ENCODE measurements at places on chromosomes 2 and 18. TPM values are rescaled to one million over a fixed set of nuclear protein-coding genes. Genes with fewer than 3 reads are reported as not detected.

DNA sequence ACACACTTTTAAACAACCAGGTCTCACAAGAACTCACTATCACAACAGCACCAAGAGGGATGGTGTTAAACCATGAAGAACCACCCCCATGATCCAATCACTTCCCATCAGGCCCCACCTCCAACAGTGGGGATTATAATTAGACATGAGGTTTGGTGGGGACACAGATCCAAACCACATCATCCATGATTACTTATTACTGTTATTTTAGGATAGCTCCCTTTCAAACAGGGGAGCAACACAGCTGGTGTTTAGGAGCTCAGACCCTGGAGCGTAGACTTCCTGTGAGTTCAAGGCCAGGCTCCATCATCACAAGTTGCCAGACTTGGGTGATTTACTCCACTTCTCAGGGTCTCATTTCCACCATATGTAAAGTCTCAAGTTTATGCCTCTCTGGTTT is 382.7 kb downstream of the HRH4 start:
- DNase-seq = no peak

DNA sequence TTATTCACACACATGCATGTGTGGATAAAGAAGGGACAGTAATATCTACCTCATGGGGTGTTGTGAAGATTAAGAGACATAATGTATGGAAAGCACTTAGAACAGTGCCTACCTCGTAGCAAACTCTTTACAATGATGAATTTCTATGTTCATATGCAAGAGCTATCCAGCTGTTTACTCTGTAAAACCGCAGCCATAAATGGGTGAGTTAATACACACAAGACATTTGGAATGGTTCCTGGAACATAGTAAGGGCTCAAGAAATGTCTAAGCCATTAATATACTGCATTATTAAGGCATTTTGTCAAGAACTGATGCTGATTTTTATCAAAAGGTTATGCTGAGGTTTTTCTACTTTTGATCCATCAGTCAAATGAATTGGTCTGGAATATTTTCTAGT is 1076.2 kb downstream of the TSN start:
- no peak for DNase-seq

GRCh38 chr2:182164686-182165085 is 179.0 kb downstream of the PPP1R1C start:
- no peak for DNase-seq

DNA sequence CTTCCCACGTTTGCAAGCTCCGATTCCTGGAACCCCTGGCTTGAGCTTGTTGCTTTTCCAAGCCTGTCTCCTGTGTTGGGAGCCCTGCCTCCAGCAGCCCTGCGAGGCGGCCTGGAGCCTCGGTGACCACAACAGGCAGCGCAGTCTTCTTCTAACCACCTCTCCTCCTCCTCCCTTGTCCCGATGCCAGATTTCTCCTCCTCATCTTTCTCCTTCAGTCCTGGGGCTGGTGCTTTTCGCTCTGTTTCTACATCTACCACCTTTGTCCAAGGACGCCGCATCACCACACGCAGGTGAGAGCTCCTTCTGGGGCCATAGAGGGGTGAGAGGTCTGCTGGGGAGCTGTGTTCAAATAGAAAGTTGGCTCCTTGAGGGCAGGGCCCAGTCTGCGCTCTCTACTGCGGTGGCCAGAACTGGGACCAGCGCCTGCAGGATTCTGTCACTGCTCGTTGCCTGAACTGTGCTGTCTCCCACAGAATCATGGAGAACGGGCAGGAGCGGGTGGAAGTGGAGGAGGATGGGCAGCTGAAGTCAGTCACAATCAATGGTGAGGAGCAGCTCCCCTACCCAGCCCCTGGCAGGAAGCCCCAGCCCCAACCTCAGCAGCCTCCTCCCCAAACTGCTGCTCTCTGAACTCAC is 3.9 kb downstream of the DNAJB2 start:
- DNase-seq = no peak

GRCh38 chr18:25300492-25300891 is 51.5 kb downstream of the ZNF521 start:
- DNase-seq = no peak

DNA sequence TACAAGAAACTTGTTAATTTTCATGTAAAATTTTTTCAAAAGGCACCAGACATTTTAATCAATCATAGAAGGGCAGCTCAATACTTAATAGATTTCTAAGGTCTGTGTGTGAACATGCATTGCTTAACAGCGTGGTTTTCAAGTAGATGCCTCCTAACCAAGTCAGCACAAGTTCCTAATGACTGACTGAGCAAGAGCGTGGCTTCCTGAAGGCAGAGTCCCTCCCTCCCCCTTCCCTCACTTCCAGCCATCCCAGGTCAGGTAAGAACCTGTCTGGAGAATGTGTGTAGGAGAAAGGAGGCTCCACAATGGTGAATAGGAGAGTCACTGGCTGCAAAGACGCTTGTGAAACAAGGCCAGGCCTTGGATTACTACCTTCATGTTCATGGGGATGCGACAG is 33.5 kb upstream of the DAPL1 start:
- DNase-seq = no peak

APCDD1 gene
- total RNA-seq = 156 TPM

RBBP8 gene
- total RNA-seq = 63.4 TPM

NFU1 gene
- 49.9 TPM for total RNA-seq

ST8SIA5 gene
- total RNA-seq = not detected

DBI gene
- 220 TPM for total RNA-seq

Data from omental fat pad (tissue), 4 donors.